Activated CD4-positive, alpha-beta T cell treated with anti-CD3 and anti-CD28 coated beads, Interleukin-2, amount 50 U/mL, for 1 hour (primary cell): ENCODE measurements at places on chromosomes 7 and 10.

DNA sequence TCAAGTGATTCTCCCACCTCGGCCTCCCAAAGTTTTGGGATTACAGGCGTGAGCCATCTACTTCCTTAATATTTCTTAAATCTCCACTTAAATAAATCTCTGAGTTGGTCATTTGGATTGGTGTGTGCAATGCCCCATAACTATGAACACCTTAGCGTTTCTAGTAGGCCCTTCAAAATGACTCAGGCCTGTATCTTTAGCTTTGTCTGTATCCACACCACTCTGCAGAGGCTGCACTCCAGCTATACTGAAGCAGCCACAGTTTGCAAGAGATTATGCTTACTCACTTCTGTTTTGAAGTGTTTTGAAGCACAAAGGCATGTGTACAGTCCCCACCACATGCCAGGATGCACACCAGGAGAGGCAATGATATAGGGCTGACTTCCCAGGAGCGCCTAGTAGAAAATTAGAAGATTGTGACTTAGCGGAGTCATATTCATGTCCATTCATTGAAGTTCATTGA, 2.4 kb upstream of the ST7 start:
- no peak for DNase-seq

- no peak for DNase-seq
Measured at GRCh38 chr10:101111547-101111946, 19.6 kb upstream of the TLX1 start.

DNA sequence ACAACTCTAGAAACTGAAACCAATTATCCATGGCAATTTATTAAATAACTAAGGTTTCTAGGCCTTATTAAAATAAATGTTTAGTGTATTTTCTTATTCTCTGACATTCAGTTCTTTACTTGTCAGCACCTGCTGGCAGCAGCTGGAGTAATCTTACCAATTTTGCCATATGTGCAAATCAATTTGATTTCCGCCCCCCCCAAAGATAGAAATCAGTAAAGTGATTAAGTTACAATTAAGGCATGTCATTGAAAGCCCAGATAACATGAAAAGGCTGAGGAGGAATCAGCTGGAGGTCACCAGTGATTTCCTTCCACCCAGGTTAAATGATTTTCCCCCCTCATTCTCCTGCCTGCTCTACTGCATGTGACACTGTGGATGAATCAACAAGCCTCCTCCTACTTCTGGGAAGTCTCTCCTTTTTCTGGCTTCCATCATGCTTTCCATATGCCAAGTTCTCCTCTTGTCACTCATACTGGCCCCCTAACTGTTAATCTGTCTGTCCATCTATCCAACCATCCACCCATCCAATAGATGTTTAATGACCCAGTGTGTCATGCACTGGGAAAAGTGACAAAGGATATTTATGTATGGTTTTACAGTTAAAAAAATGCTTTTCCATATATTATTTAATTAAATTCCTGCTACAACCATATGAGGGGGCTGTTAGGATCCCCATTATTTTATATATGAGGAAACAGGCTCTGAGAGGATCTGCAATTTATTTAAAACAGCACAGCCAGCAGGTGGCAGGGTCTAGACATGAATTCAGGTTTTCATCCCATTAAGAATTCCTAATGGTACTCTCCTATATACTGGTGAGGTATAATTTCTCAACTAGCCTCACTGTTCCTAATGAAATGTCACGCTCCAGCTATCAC, 116.5 kb downstream of the ATXN7L1 start:
- DNase-seq, result peak; percentile 13

DNA sequence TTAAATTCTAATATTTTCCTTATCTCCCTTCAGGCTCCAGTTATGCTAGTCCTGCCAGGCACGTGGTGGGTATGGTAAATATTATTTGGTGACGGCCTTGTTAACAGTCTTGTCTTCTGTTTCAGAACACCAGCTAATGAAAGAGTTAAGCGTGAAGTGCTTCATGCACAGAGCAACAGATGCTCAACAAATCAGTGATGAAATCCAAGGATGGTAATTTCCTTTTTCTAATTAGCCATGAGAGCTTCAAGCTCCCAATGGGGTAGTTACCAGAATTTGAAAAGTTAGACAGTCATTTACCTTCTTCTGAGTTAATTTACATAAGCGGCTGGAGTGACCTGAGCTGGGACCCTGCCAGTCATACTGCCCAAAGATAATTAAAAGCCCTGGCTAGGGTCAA, 1.9 kb upstream of the OTUD1 start:
- DNase-seq, result no peak

DNA sequence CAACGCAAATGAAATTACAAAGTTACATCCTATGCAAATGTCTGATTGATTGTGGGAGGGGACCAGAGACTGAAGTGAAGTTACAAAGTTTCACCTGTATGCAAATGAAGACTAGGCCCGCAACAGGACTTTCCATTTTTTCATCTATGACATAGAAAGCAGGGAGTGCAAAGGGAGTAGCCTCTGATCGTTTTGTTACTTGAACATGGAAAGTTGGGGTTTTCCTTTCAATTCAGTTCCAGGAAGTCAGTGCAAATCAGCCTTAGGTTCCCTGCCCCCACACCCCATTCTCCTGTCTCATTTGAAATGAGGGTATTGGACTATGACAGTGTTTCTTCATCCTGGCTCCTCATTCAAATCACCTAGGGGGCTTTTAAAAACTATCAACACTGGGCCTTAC, 96.9 kb upstream of the HABP2 start:
- DNase-seq, result no peak

DNA sequence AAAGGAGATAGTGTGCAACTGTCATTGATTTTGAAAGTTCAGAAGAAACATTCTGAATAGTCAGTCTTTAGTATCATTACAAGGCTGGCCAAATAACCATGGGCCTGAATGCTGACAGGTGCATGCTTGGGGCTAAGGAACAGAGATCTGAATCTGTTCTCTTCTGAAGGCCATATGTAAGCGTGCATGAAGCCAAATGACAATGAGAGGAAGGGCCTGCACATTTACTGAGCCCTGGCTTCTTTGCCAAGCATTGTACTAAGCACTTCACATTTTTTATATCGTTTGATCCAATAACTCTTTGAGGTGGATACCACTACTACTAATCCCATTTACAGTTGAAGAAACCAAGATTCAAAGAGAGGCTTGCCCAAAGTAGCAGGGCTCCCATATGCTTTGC, 22.5 kb upstream of the TIAL1 start:
- DNase-seq, result no peak

DNA sequence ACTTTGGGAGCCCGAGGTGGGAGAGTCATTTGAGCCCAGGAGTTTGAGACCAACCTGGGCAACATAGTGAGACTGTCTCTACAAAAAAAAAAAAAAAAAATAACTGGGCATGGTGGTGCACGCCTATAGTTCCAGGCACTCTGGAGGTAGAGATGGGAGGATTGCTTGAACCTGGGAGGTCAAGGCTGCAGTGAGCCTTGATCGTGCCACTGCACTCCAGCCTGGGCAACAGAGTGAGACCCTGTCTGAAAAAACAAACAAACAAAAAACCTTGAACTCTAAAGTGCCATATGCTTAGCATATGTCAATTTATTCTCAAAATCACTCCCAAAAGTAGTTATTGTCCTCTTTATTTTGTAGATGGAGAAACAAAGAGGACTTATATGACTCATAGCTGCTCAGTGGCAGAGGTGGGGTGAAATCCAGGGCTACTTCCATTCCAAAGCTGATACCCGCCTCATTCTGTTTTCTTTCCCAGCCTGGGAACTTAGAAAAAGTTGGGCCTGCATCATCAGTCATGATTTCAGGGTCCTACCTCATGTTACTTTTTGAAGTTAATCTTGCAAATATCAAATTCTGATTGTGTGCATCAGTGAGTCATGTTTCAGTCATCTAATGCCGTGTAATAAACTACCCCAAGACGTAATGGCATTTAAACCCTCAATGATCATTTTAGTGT, 13.3 kb downstream of the DHTKD1 start:
- DNase-seq, result no peak

- no peak for DNase-seq
Measured at GRCh38 chr7:105309235-105310169, 79.2 kb downstream of the SRPK2 start.

DNA sequence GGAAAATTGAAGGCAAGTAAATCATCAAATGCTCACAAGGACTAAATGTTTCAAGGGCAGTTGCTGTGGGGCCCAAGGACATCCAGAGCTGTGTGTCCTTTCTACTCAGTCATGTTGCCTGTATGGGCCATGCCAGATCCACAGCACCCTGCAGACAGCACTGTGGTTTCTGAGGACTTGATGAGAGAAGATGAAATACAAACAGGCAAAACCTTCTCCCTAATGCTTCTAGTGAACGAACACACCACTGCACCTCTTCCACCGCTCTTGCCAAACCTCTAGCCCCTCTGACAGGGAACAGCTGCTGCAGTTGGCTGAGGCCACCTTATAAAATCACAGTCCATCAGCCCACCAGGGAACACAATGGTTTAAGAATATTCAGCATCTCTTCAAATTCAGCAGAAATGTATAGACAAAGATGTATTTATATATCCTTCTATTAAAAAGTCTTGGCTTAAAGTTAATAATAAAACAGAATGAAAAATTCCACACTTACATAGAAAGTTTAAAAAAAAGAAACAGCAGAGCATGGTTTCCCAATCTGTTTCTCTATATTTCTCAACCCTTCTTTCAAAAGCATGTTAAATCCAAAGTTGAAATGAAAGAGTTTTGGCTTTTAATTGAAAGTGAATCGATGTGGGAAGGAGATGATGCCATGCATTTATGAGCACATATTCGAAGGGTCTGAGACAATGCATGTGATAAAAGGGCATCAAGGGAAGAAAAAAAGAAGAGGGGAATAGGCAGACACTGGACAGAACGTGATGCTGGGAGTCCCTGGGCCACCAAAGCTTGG, 14.0 kb downstream of the CYP3A7 start:
- DNase-seq, result no peak

DNA sequence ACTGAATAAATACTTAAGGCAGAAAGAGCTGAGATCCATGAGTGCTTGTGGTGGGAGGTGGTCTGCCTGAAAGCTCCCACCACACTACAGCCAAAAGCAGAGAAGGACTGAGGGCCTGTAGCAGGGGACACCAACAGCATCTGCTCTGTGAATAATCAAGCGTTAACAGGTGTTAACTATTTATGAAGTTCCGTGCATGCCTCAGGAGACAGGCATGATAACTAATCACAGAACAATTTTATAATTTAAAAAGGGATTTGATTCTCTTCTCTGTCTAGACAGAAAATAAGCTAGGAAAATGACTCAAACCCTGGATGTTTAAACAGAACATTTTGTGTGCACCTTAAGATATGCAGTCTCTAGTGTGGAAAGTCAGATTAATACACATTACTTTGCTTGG, 61.5 kb upstream of the GHITM start:
- no peak for DNase-seq

DNA sequence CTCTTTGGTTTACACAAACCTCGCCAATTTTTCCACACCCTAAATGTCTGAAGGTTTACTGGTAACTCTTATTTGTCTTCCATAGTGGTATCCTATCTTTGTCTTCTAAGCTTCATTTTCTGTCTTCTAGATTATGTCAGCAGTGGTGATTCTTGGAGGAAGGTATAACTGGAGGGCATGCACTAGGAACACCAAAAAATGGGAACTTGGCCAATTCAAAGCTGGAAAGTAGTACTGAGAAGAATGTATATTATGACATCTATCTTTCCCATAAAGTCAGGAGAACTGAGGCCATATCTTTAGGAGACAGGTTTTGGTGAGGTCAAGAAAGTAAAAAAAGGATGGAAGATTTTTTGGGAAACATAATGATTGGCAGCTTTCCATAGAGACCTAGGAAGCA, 113.3 kb downstream of the CPEB3 start:
- DNase-seq, result no peak

- DNase-seq, result no peak
Measured at GRCh38 chr7:41731493-41732435, 28.9 kb upstream of the INHBA start.

- DNase-seq, result no peak
Measured at GRCh38 chr10:23073527-23073926, 21.9 kb upstream of the MSRB2 start.

DNA sequence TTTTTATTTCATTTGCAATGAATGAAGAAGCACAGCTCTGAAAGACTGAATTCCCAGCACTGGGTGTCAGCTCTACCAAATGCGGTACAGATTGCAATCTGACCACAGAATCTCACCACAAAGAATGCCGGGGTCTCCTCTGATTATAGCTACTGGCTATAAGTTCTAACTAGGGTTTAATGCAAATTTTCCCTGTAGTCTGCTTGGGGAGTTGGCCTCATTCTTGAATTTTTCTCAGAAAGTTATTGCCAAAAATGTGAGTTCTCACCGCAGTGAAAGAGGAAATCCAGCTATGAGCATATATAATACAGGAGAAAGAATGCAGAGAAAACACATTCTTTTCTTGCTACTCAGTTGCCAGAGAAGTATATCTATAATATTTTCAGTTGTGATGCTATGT, 1255.7 kb upstream of the LRRTM3 start:
- DNase-seq, result no peak

DNA sequence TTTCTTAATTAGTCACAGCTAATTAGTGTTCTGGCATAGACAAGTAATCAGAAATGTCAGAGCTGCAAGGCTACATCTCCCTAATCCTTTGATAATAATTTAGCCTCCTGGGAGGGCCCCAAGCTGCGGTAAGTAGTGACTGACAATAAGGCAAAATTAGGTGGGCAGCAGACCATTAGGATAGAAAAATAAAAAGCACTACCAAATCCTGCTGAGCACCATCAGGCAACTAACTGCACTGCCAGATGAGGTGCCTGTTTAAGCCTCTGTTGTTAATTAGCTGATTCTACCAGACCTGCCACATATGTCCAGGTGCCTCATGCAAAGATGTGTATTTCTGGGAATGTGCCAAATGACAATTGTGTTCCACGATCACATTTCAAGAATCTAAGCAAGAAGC, 32.5 kb upstream of the FEZF1 start:
- no peak for DNase-seq

GRCh38 chr7:229184-229964, 37.0 kb downstream of the FAM20C start:
- DNase-seq, result no peak

DNA sequence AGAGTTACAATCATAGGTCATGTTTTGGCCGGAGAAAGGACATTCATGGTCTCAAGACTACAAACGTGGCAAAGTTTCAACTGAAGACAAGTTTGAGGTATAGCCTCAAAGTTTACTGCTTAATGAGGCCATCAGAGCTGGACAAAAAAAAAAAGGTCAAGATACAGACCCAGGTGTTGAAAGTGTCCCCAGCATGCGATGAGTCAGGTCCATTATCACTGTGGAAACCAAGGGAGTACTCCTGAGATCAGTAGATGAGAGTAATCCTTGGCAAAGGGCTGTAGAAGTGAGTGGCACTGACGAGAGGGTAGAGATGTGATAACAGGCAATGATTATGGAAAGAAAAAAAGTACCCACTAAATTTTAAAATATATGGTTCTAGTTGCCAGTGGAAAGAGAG, 80.1 kb upstream of the LRRN3 start:
- DNase-seq, result no peak

DNA sequence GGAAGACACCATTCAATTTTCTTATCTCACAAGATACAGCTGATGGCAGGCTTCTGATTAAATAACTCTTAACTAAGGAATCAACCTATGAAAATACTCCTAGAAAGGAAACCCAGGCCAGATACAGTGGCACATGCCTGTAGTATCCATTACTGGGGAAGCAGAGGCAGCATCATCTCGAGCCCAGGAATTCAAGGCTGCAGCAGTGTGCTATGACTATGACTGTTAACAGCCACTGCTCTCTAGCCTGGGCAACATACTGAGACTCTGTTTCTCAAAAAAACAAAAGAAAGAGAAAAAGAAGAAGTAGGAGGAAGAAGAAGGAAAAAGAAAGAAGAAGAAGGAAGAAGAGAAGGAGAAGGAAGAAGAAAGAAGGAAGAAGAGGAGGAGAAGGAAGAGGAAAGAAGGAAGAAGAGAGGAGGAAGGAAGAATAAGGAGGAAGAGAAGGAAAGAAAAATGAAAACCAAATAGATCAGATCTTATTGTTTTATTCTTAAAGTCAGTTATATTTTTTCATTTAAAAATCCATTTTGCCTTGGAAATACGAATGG, 18.0 kb downstream of the DPY19L1 start:
- DNase-seq, result no peak
